ENCODE measurements at places on chromosomes 7 and 10. TPM values are rescaled to one million over a fixed set of nuclear protein-coding genes. Genes with fewer than 3 reads are reported as not detected.
A peak's percentile ranks its signal among the peaks of the same experiment; 100 is the strongest.

DNA sequence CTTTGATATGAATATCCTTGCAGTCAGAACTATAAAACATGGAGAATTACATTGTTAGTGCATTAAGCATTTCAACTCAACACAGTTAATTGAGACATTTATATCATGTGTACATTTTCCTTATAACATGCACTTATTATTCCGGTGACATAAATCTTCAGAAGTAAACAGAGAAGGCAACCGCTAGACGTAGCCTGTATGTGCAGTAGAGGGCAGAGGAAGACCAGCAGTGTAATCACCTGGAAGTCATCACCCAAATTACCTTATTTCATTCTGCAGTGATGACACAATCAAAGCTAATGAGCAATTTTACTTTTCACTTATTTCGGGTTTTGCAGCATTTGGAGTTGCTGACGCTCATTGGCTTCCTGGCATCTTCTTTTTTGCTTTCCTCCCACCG is 394.6 kb downstream of the SDK1 start:
- DNase-seq = peak; percentile 2

The GPC2 gene
- total RNA-seq = 1.0 TPM

DNA sequence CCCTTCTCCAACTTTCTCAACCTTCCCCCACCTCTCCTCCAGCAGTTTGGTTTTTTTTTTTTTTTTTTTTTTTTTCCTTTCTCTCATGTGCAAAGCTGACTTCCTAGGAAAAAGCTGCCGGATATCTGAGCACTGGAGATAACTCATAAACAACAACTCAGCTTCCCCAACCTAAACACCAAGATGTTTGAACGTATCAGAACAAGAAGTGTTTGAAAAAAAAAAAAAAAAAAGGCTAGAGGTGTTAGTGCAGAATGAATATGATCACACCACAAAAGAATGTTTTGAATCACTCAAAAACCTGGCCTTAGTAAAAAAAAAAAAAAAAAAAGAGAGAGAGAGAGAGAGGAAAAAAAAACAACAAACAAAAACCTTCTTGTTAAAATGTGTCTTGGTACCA is 11.2 kb downstream of the GATA3 start:
- DNase-seq = peak; percentile 84

The LRRC4 gene
- total RNA-seq = 0.64 TPM

DNA sequence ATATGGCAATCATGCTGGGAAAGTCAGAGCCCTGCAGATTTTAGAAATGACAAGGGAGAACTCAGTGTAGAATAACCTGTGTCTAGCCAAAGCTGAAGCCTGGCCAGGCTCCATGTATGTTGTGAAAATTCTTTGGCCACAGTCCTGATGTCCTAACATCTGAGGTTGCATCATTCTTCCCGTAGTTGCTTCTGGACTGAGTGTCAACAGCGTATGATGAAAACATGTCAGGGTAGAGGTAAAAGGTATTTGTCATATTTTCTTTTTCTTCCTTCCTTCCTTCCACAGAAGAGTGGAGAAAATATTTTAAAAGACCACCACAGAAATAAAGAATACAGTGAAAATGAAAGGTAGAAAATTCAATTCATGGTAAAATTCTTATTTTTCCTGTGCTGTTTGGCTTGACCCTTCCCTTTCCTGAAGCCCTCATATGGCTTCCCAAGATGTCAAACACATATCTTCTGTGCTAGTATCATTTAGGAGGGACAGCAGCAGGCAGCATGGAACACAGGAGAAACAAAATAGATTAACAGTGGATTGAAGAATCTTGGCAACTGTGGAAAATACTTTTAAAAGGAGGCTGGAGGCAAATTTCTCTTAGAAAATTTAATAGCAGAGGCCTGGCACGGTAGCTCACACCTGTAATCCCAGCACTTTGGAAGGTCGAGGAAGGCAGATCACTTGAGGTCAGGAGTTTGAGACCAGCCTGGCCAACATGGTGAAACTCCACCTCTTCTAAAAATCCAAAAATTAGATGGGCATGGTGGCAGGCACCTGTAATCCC is 18.9 kb upstream of the NRBF2 start:
- peak; percentile 89 for DNase-seq

- peak; percentile 55 for DNase-seq
Measured at GRCh38 chr7:85508642-85509410, 322.0 kb upstream of the SEMA3D start.

The NXPH1 gene
- not detected for total RNA-seq

The PLAU gene
- 26.3 TPM for total RNA-seq

DNA sequence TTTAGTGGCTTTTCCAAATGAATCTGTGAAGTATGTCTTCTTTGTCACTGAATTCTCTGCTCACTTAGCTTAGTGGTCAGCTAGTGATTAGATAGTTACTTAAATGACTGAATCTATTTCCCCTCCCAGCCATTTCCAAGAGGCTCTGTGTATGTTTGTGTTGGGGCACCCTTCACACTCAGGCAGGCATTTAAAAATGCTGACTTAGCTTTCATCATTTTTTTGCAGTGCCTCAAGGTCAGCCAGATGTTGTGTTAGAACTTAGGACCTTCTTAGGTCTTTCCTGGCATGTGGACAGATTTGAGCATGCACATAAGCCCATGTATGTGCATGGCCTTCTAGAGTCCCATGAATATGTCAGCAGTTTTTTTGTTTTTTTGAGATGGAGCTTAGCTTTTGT is 25.4 kb upstream of the HHEX start:
- DNase-seq = no peak

- no peak for DNase-seq
Measured at GRCh38 chr10:104367904-104368303, 14.3 kb downstream of the CFAP58 start.

The COL28A1 gene
- total RNA-seq = not detected

GRCh38 chr7:12315049-12315448 is 88.6 kb downstream of the VWDE start:
- no peak for DNase-seq

DNA sequence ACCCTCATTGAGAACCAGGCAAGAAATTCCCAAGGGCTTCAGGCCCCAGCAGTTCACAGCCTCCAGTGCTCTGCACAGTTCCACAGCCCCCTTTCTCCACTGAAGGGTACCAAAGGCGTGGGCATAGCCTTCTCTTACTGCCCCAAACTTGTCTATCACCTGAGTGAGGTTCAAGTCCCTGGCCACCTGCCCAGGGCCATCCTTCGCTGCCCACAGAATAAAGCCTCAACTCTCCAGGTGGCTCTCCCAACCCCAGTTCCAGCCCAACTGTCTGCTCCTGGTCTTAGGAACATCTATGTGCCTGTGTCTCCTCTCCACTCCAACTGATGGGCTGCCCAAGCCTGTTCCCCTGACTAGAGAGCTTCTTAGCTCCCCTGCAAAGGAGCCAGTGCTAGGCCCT is 79.1 kb downstream of the FAM53B start:
- no peak for DNase-seq

GRCh38 chr10:129057856-129058663 is 409.0 kb upstream of the MGMT start:
- no peak for DNase-seq

- no peak for DNase-seq
Measured at GRCh38 chr7:43929529-43930457, 3.6 kb downstream of the UBE2D4 start.

GRCh38 chr7:71198887-71199286 is 66.9 kb downstream of the GALNT17 start:
- no peak for DNase-seq

- peak; percentile 21 for DNase-seq
Measured at GRCh38 chr7:2670720-2671391, 17.1 kb upstream of the AMZ1 start.
